ENCODE measurements at places on chromosomes 3 and 15. TPM values are rescaled to one million over a fixed set of nuclear protein-coding genes. Genes with fewer than 3 reads are reported as not detected.
A peak's percentile ranks its signal among the peaks of the same experiment; 100 is the strongest.

DNA sequence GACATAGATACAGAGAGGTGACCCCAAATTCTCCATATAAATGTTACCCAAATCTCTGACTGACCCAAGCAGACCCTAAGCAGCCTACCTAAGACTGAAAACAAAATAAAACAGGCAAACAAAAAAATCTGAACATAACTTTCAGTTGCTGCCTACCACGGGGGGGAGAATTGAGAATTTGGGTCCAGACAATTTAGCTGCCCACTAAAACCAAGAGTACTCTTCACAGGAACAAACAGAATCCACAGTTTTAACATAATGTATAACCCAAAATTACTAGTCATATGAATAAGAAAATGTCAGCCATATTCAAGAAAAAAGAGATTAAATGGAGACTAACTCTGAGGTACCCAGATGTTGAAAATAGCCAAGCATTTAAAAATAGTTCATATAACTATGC lies 44.4 kb downstream of the SRPRB start:
- DNase-seq = no peak

GRCh38 chr3:140677764-140678163 lies at the start of gene TRIM42:
TSS of gene TRIM42 (plus strand) at chr3:140678064. CDS start at chr3:140678230, 166 bp downstream.
- DNase-seq = no peak

- DNase-seq = no peak
Observed at GRCh38 chr3:150783920-150784746, 21.2 kb upstream of the SIAH2 start.

GRCh38 chr3:12662593-12663400 lies 1.1 kb downstream of the RAF1 start:
- peak; percentile 16 for DNase-seq

The PROS1 gene
- 0.32 TPM for total RNA-seq

Measured in activated T-cell treated with anti-CD3 and anti-CD28 coated beads, Interleukin-2, amount 50 U/mL, for 4 hours (primary cell).